A549 treated with CORT108297 at 1 μM for 4 hours (cell line): ENCODE measurements at places on chromosomes 4 and X. TPM values are rescaled to one million over a fixed set of nuclear protein-coding genes. Genes with fewer than 3 reads are reported as not detected.

The SLC4A4 gene
- total RNA-seq = 1.3 to 2.5 TPM (median 1.9 TPM) in 5 replicates

The PDZD4 gene
- 2.2 to 4.3 TPM (median 3.6 TPM) in 5 replicates for total RNA-seq

The HS3ST1 gene
- total RNA-seq = 0.27 to 0.54 TPM (median 0.39 TPM) in 5 replicates

The STBD1 gene
- 8.0 to 9.6 TPM (median 8.6 TPM) in 5 replicates for total RNA-seq

The FAM114A1 gene
- total RNA-seq = 21.9 to 46.3 TPM (median 33.2 TPM) in 5 replicates

The ATOH1 gene
- total RNA-seq = not detected in 5 replicates

The PFKFB1 gene
- 0.06 to 0.14 TPM (median 0.10 TPM) in 5 replicates for total RNA-seq

The ATP10D gene
- total RNA-seq = 2.7 to 4.2 TPM (median 3.1 TPM) in 5 replicates

The PDCL2 gene
- total RNA-seq = not detected in 5 replicates

The ABLIM2 gene
- 1.1 to 1.9 TPM (median 1.5 TPM) in 5 replicates for total RNA-seq

The SOWAHD gene
- 0.08 to 0.21 TPM (median 0.12 TPM) in 4 of 5 replicates, not detected in the other for total RNA-seq

The DRD5 gene
- total RNA-seq = not detected in 5 replicates

The ABCD1 gene
- total RNA-seq = 2.6 to 4.5 TPM (median 4.3 TPM) in 5 replicates

The PLXNB3 gene
- 1.6 to 4.2 TPM (median 3.6 TPM) in 5 replicates for total RNA-seq

The ADH1A gene
- not detected in 5 replicates for total RNA-seq

The AMER1 gene
- total RNA-seq = 2.1 to 3.0 TPM (median 2.7 TPM) in 5 replicates

The RS1 gene
- not detected in 5 replicates for total RNA-seq
